ENCODE measurements at places on chromosomes 3 and 15. TPM values are rescaled to one million over a fixed set of nuclear protein-coding genes. Genes with fewer than 3 reads are reported as not detected.

- DNase-seq, result no peak
Measured at GRCh38 chr3:105246536-105246935, 120.2 kb upstream of the ALCAM start.

DNA sequence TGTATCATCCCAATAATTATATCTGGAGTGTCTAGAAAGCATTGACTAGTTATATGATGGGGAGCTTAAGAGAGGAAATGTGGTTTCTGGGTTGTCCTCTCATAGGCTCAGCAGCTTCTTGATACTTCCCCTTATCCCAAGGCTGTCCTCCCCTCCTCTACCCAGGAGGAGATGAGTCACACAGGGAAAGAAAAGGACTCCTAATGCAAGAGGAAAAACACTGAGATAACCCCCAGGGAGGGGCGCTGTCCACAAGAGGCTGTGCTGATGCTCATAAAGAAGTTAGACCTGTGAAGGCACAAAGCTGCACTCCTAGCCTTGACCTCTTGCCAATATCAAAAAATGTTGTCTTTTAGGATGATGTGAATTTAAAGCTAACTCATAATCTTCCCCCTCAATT lies 28.8 kb upstream of the GYG1 start:
- no peak for DNase-seq

DNA sequence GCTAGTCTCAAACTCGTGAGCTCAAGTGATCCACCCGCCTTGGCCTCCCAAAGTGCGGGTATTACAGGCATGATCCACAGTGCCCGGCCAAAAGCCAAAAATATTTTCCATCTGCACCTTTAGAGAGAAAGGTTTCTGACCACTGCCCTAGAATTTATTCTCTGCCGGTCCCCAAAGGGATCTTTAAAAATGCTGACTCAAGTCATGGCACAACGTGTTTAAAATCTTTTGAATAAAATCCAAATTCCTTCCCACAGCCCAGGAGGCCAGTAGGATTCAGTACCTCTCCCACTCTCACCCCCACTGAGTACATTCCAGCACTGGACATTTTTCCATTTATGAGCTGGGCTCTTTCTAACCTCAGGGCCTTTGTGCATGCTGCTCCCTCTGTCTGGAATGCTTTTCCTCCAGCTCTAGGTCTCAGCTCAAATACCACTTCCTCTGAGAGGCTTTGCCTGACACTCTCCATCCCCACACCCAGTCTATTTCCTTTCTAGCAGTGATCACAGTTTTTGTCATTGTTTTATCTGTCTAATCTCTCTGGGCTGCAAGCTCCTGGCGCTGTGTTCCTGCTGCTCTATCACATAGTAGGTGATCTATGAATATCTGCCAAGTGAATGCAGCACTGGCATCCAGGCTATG lies 502.9 kb downstream of the SHQ1 start:
- DNase-seq, result peak; percentile 14

The CEP70 gene
- 15.6 TPM for total RNA-seq

The DCUN1D1 gene
- 39.3 TPM for total RNA-seq

The CCR1 gene
- total RNA-seq, result 0.17 TPM

The TMCO5A gene
- not detected for total RNA-seq

The NAALADL2 gene
- not detected for total RNA-seq

GRCh38 chr3:24740326-24740725 lies 245.7 kb upstream of the THRB start:
- DNase-seq, result no peak

The GRK7 gene
- not detected for total RNA-seq

The SLC28A2 gene
- not detected for total RNA-seq

DNA sequence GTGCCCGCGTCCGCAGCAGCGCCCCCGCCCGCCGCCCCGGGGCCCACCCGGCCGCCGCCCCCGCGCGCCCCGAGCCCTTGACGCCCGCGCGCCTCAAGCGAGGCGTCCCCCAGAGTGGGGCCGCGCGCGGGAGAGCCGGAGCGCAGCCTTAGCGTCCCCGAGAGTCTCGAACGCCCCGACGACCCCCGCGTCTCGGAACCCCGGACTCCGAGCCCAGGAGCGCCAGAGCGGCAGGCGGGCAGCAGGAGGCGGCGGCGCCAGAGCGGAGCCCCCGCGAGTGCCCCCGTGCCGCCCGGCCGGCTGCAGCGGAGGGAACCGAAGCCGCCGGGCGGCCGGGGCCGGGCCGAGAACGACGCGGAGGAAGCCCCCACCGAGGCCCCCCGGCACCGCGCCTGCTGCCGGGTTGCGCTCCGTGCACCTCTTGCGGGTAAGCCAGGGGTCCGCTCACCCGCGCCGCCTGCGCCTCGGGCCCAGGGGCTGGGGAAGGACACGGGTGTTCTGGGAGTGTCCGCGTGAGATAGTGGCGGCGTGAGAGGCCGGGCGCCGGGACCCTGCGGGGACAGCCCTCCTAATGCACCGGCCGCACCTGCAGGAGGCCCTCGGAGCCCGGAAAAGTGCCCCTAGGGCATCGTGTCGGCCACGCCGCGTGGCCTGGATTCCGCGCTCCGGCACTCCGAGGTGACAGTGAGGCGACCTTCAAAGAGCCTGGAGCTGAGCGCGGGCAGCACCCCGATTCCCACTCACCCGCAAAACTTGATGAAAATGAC lies 52.0 kb upstream of the ULK4 start:
- DNase-seq, result peak; percentile 16

The GABRR3 gene
- total RNA-seq, result not detected

The XCR1 gene
- total RNA-seq, result not detected

DNA sequence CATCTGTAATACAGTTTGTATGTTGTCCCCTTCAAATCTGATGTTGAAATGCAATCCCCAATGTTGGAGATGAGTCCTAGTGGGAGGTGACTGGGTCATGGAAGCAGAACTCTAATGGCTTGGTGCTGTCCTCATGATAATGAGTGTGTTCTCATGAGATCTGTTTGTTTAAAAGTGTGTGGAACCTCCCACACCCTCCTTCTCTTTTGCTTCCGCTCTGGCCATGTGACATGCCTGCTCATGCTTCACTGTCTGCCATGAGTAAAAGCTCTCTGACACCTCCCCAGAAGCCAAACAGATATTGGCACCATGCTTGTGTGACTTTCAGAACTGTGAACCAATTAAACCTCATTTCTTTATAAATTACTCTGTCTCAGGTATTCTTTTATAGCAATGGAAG lies 794.0 kb upstream of the CFAP20DC start:
- DNase-seq, result no peak

GRCh38 chr3:99895703-99896441 lies 78.2 kb downstream of the CMSS1 start:
- DNase-seq, result no peak

The HIGD2B gene
- not detected for total RNA-seq

- DNase-seq, result no peak
Measured at GRCh38 chr3:31466866-31467265, 65.9 kb upstream of the STT3B start.

The TMEM108 gene
- not detected for total RNA-seq

DNA sequence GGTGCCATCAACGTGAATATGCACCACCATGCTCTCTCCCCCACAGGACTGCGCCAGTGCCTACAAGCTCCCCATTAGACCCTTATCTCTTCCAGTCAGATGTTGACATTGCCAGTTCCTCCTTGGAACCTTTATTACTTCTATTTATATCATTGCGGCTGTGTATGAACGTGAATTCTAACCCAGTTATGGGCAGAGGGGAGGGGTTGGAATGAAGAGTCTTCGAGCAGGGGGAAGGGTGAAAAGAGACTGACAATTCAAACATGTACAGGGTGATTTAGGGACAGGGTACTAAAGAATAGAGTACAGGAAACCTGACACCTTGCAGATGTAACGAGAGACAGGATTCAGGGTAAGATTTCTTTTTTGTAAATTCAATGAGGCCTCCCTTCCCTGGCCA lies 41.8 kb upstream of the ST6GAL1 start:
- DNase-seq, result no peak

The EFCAB12 gene
- total RNA-seq, result 2.2 TPM

DNA sequence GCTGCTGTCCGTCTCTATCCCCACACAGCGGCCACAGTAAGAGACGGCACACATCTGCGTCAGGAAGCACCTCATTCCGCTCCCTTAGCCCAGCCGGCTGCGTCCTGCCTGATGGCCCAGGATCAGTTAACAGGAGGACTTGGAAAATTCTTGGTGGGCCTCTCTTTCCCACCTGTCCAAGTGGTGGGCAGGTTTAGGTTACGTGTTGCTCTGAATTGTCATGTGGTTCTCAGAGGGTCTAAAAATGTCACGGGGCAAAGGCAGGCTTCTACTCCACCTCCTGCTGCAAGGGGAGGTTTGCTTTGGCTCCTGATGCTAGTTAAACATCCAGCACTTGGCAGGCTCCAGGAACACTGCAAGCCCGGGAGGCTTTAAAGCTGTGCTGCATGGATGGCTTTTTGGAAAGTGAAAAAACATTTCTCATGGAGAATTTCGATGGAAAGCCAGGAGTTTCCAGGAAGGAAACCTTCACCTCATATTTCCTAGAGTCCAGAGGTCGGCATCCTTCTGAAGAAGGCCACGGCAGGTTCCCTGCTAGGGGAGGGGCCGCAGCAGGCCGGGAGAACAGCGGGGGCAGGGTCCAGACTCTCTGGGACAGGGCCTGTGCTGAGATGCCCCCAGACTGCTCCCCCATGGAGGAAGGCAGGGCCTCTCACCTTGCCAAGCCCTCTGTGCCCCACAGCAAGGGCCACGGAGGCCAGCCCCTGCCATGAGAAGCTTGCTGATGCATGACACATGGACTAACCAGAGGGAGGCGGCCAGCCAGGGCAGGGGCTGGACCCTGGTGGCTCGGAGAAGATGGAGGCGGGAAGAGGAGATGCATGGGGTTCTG lies 10.8 kb downstream of the CTSH start:
- no peak for DNase-seq

The MORC1 gene
- total RNA-seq, result 0.12 TPM

DNA sequence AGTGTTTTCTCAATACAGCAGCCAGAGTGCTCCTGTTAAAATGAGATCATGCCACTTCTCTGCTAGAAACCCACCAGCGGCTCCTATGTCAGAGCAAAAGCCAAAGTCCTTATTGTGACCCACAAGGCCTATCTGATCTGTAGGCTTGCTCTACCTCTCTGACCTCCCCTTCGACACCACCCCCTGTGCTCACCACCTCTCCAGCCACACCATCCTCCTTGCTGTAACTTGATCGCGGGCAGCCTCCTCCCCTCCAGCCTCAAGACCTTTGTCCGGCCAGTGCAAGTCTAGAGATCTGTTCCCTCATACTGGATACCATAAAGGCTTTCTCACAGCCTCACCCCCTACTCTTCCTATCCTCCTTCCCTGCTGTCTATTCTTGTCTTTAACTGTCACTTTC lies 1.9 kb upstream of the IGDCC4 start:
- DNase-seq, result no peak

DNA sequence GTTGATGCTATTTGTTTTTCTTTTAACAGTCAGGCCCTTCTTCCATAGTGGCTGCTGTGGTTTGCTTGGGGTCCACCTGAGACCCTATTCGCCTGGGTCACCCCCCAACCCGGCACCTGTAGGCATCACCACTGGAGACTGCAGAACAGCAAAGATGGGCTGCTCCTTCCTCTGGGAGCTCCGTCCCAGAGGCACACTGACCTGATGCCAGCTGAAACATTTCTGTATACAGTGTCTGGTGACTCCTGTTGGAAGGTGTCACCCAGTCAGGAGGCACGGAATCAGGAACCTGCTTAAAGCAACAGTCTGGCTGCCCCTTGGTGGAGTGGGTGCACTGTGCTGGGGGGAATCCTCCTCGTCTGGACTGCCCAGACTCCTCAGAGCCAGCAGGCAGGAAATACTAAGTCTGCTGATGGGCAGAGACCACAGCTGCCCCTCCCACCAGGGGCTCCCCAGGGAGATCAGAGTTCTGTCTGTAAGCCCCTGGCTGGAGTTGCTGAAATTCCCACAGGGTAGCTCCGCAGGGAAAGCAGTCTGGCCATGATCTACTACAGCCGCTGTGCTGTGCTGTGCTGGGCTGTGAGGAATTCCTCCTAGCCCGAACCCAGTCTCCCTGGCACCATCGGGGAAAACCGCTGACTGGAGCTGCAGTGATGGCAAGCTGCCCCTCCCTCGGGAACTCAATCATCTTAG lies 248.2 kb downstream of the TBC1D5 start:
- no peak for DNase-seq

- no peak for DNase-seq
Measured at GRCh38 chr3:139953131-139953910, 18.3 kb downstream of the CLSTN2 start.

The PP2D1 gene
- not detected for total RNA-seq

DNA sequence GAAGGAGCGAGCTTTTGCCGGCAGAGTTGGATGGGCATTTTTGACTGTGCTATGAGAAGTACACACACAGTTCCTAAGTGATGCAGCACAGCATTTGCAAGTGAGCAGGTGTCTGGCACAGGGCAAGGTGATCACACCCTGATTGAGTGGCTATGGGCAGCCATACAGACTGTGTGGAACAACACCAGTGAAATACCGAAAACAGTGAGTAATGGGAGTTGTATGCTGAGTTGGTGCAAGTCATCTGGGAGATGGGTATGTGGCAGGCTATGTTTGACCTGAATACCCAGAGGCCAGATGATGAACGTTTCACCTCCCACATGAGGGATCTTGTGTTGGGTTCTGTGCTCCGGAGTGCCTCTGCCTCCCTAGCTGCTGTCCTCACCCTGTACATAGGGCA lies 53.5 kb upstream of the TIPARP start:
- DNase-seq, result no peak

DNA sequence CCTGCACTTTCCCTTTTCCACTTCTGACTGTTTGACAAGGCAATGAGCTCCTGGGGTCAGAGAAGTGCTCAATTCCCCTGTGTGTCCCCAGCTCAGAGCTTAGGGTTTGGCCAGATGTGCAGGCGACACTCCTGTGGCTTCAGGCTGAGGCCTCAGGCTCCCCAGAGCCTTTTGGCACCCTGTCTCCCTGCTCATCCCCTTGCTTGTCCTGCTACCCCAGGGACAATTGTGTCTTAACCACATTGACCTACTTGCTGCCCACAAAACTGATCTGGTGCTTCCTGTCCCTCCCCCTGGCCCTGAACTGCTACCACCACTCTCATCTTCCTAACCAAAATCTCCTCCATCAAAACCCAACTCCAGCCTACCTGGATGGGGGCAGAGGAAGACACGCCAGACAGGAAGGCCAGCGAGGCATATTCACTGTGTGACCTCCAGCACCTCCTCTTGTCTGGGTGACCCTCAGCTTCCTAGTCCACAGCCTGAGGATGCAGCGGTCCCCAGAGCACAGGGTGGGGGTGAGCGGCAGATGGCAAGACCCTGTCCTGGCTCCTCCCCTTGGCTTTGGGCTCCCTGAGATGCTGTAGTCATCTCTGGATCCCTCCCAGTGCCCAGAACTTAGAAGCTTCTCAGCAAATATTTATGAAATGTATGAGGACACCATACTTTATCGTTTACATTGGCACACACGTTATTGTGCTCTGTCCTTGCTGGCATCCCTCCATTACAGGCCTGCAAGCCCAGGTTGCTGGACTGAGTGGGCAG lies 98.9 kb upstream of the SLC6A6 start:
- DNase-seq, result no peak

- DNase-seq, result no peak
Measured at GRCh38 chr3:25125201-25125600, 302.9 kb upstream of the RARB start.

GRCh38 chr3:175207361-175207760 lies 348.2 kb downstream of the NAALADL2 start:
- DNase-seq, result no peak

The ZNF662 gene
- 1.3 TPM for total RNA-seq

The SLC12A8 gene
- total RNA-seq, result not detected

- peak; percentile 54 for DNase-seq
Measured at GRCh38 chr3:72657666-72658065, 190.6 kb downstream of the SHQ1 start.
